ENCODE measurements at places on chromosomes 11 and 22. TPM values are rescaled to one million over a fixed set of nuclear protein-coding genes. Genes with fewer than 3 reads are reported as not detected.

The ACCS gene
- 7.9 TPM for total RNA-seq

The ILK gene
- 267 TPM for total RNA-seq

The C11orf87 gene
- total RNA-seq: under 0.01 TPM

The MYEOV gene
- 4.8 TPM for total RNA-seq

The PHLDA2 gene
- 16.1 TPM for total RNA-seq

The OR6A2 gene
- total RNA-seq: 0.28 TPM
